ENCODE measurements at places on chromosomes 11 and 22.
A peak's percentile ranks its signal among the peaks of the same experiment; 100 is the strongest.

- no peak for DNase-seq
These were observed 42.8 kb downstream of the PACS1 start for GRCh38 chr11:66112601-66113499.

GRCh38 chr11:14414470-14415461 is 55.8 kb upstream of the RRAS2 start:
- peak; percentile 78 for DNase-seq

GRCh38 chr22:32018056-32018455 is 25.0 kb upstream of the SLC5A1 start:
- no peak for DNase-seq

DNA sequence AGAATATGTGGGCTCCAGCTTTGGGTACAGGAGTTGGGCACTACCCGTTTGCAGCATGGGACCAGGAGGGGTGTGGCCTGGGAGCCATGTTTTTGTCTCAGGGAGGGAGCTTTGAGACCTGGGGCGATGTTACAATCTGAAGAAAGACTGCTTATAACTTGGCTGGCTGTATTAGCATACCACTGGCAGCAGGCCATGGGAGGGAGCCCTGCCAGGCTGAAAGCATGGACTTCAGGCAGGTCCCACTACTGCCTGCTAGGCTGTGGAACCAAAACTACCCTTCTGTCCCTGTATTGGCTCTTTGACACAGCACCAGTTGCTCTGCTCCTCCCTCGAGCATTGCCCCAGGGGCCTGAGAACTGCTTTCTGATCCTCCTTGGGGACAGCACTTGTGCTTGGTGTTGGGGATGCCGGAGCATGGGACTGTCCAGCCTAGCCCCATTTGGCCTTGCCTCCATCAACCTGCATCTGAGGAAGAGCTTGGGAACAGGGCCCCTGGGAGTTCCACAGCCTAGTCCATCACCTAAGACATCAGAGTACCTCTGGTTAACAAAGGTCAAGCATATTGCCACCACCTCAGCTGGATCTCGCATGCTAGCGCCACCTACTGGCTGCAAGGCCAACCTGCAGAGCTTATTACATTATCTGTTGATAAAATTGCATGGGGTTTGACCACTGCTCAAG is 217.4 kb downstream of the SBF2 start:
- DNase-seq: peak; percentile 37

GRCh38 chr11:29773656-29774264 is 243.1 kb downstream of the KCNA4 start:
- DNase-seq: no peak

DNA sequence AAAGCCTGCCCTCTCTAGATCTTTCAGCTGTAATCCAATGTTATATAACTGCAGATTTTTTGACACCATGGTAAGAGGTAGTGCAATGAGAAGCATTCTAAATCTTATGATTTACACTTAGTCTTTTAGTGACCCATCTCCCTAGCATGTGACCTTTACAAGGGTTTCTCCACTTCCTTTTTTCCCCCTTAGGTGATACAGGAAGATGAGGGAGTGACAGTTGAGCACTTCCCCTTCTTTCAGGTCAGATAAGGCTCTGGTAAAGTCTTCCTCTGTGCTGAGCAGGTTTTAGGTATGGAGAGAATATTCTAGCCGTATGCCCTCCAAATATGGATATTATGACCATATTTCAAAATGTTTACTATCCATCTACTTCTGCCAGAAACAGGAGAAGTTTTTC is 753.6 kb downstream of the JRKL start:
- no peak for DNase-seq

DNA sequence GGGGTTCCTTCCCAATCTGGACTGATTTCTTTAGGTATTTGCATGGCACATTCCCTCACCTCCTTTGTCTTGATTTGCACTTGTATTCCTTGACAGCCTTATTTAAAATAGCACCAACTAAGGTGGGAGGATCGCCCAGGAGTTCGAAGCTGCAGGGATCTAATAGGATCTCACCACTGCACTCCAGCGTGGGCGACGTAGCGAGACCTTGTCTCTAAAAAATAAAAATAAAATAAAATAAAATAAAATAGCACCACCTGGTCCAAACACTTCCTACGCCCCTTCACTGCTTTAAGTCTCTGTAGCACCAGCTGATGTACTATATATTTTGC is 775 bp downstream of the SLC2A11 start:
- no peak for DNase-seq

DNA sequence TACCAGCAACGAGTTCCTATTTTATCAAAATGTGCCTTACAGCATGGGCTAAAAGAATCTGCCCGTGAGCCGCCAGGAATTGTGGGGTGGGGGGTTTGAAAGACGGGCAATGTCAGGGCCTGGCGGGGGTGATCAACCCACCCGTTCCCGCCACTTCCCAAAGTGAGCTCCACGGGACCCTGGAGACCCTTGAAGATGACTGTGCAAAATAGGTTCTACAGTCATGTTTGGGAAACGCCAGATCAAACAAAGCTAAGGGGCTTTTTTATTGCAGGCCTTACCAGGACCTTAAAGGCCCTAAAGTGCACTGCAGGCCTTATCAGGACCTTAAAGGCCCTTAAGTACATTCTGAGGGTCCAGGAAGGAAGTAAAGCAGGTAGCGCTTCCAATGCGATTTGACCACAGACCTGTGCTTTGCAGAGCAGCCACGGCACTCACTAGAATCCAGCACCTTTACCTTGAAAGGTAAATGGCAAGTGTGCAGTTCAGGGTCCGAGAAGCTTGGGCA is 404.1 kb downstream of the SHANK2 start:
- no peak for DNase-seq

DNA sequence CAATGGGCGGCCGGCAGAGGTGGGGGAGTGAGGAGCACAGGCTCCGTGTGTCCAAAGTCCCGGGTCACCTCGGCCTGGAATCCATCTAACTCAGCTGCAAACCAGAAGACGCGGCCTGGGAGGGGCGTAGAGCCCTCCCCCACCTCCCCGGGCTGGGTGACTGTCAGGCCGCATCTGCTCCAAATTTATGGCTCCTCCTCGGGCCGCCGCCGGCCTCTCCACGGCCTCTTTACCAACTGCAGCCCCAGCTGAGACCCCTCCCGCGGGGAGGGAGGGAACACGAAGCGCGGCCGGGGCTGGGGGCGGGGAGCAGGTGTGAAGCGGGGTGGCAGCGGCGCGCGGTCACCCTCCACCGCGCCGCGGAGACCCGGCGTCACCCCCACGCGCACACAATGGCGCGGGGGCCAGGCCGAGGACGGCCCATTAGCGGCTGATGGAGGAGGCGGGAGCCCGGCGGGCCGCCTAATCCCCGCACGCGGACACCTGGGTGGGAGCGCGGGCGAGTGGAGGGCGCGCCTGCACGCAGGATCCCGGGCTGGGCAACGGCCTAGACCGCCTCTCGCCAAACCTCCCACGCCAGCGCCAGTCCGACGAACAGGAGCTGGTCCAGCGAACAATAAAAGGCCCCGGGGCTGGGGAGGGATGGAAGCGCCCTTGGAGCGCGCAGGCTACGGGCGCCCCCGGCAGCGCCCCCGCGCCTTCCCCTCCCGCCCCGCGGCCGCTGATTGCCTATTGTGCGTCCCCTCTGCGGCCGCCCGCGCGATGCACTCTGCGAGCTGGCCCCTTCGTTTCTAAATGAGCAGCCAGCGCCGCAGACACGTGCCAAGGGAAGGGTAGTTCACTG is 25.9 kb upstream of the ROBO3 start:
- peak; percentile 26 for DNase-seq

GRCh38 chr11:33323421-33323820 is 66.2 kb downstream of the HIPK3 start:
- no peak for DNase-seq

DNA sequence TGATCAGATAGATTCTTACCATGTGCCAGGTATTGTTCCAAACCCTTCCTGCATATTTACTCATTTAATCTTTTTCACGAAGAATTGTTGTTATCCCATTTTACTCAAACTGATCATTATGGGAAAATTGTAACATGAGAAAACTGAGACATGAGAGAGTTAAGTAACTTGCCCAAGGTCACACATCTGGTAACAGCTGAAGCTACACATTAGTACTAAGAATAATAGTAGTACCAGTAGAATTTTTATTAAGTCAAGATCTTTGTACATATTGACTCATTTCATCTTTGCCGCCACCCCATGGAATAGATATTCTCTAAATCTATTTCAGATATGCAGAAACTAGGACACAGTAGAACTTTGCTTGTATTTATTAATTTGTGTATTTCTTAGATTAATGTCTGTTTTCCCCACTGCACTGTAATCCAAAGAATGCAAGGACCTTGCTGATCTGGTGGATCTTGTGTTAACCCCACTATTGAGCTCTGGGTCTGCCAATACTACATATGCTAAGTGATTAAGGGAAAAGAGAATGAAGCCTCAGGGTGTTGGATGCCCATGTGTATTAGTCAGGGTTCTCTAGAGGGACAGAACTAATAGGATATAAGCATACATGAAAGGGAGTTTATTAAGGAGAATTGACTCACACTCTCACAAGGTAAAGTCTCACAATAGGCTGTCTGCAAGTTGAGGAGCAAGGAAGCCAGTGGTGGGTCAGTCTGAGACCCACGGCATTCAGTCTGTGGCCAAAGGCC is 72.8 kb downstream of the PARVA start:
- DNase-seq: no peak

Measured in activated T-cell treated with anti-CD3 and anti-CD28 coated beads, Interleukin-2, amount 50 U/mL, for 48 hours (primary cell).